NCI-H187 (cell line): ENCODE measurements at places on chromosomes 2 and 18.
A peak's percentile ranks its signal among the peaks of the same experiment; 100 is the strongest.

- DNase-seq: no peak
Observed at GRCh38 chr2:83365476-83365875, 1093.6 kb downstream of the SUCLG1 start.

DNA sequence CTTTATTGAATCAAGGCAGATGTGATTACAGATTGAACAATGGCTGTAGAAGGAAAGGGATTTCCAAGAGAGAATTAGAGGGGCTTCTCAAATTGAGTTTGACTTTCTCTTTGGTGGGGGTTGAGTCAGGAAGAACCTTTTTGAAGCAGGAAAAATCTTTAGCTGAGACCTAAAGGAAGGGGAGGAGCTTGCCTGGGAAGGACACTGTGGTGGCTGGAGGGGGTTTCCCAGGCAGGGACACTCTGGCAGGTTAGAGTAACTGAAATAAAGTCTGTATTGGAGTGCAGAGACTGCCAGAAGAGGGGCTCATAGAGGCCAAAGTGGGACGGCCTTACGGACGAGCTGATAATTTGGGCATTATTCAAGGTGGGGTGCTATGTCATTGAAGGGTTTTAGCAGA is 69.3 kb downstream of the NEDD4L start:
- no peak for DNase-seq

DNA sequence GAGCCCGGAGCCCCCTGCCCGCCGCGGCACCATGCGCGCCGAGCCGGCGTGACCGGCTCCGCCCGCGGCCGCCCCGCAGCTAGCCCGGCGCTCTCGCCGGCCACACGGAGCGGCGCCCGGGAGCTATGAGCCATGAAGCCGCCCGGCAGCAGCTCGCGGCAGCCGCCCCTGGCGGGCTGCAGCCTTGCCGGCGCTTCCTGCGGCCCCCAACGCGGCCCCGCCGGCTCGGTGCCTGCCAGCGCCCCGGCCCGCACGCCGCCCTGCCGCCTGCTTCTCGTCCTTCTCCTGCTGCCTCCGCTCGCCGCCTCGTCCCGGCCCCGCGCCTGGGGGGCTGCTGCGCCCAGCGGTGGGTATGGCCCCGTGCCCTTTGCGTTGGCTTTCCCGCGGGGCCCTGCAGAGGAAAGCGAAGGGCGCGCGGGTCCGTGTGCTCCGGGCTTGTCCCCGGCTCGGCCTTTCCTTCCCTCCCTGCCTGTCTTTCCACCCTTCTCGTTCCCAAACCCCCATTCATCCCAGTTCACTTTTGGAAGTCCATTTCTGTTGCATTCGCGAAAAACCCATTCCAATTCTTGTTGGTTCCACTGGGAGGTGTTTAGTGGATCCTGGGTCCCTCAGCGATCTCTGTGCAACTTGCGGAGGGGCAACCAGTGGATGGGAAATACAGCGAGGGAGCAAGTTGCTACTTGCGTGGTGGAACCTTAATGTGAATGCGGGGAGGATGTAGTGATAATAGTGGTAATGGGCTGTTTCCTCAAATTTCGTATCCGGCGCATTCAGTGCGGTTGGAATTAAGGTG is 599 bp downstream of the ADAM23 start:
- no peak for DNase-seq

DNA sequence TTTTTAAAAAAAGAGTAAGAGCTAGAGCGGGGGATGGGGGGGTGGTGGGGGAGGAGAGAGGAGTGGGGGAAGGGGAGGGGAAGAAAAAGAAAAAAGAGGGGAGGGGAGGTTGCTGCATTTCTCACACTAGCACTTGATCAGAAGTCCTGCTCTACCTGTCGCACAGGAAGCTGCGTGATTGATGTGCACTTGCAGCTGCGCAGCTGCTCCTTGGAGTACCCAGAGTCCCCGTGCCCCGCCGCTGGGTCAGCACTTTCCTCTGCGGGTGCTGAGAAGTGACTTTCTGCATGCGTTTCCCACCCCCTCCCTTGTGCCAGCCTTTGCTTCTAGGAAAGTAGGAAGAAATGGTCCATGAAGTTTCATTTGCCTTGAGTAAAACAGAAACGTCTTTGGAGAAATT is 297.3 kb downstream of the ETAA1 start:
- peak; percentile 55 for DNase-seq

GRCh38 chr2:168450171-168450570 is 5.9 kb upstream of the CERS6 start:
- no peak for DNase-seq
